ENCODE measurements at places on chromosomes 5 and 9.

- DNase-seq, result no peak
Observed at GRCh38 chr5:36373527-36374086, 71.9 kb upstream of the RANBP3L start.

GRCh38 chr5:9845185-9845584, 215.0 kb upstream of the TAS2R1 start:
- DNase-seq, result no peak

- no peak for DNase-seq
Observed at GRCh38 chr5:139985733-139986132, 57.4 kb downstream of the NRG2 start.

DNA sequence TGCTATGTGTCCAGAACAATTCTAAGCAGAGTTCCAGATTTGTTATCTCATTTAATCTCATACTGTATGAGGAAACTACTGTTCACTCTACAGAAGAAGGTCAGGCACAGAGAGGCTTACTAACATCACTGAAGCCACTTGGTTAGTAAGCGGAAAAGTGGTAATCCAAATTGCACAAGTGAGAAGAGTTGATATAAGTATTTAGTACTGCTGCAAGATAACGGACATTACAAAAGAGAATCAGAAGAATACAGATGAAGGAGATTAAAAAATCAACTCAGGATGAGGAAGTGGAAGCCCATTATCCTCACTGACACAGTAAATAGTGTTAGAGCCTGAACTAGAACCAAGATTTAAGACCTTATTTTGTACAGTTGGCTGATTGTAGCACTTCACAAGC, 22.3 kb upstream of the TLR4 start:
- no peak for DNase-seq

DNA sequence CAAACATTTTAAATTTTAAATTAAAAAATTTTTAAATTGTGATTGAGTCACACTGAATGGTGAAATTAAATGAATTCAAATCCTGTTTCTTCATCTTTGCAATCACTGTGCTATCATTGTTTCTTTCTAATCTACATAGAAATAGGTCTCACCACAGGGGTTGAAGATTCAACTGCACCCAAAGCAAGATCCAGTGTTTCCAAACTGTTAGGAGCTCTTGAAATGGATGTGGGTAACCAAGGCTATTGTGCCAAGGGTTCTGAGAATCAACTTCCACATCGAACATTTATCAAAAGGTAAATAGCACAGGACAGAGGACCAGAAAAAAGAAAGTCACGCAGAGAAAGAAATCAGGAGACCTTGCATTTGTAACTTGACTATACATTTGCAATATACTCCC, 172.6 kb upstream of the RASEF start:
- no peak for DNase-seq
